CD4-positive, alpha-beta T cell treated with Interleukin-21 for 1 hour (primary cell): ENCODE measurements at places on chromosomes 1 and 21.

GRCh38 chr1:173017792-173018191 lies 32.9 kb downstream of the TNFSF18 start:
- no peak for DNase-seq

GRCh38 chr1:176102768-176103350 lies 104.2 kb downstream of the COP1 start:
- DNase-seq, result no peak

DNA sequence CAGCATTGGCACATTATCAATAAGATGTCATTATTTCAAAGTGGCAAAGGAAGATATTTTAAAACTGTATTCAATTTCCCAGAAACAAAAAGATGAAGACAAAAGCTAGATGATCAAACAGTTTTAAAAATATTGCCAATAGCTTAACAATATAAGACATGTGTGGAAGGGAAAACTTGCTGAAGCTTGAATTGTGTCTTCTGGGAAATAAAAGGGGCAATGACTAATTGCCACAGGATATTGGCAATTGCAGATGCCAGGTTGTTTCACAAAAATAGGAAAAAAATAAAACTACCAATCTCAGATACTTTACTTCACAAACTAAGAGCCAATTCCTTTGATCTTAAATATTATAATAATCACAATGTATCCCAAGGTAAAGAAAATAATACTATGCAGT lies 679.8 kb upstream of the ADAMTS5 start:
- no peak for DNase-seq

- no peak for DNase-seq
Measured at GRCh38 chr1:67713057-67713846, 28.3 kb downstream of the GADD45A start.

DNA sequence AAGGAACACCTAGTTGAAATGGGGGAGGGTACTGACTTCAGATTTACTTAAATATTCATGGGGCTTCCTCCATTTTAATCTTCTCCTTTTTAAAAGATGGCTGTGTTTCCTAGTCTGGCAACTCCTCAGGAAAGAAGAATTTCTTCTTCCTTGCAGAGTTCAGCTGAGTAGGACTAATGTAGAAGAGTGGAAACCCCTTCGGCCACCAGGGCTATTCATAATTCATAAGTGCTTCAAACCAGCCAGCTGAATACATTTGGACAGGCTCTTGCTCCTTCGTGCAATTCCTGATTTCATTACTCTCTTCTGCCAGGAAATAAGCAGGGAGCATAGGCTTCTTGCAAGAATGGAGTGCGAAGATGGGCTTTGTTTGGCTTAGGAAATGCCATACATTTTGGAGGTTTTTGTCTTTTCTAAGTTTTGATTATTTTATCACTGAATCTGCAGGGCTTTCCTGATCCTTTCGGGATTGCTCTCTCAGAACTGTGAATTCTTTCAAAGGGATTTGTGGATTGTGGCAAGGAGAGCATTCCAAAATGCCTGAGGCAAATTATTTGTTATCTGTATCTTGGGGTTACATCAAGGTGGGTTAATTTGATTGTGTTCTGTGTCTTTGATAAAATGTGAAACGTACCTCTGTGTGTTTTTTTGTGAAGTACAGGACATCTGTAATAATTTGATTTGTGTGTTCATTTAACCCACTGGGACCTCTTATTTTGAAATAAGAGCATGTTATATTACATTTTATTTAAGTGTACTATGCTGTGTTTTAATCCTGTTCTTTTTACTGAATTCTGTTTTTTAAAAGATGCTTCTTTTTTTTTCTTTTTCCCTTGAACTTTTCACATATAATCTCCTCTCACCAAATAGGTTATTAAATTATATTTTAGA lies 179.4 kb upstream of the SGIP1 start:
- no peak for DNase-seq

- DNase-seq, result peak; percentile 22
Measured at GRCh38 chr1:174726167-174726879, 273.4 kb upstream of the CACYBP start.

DNA sequence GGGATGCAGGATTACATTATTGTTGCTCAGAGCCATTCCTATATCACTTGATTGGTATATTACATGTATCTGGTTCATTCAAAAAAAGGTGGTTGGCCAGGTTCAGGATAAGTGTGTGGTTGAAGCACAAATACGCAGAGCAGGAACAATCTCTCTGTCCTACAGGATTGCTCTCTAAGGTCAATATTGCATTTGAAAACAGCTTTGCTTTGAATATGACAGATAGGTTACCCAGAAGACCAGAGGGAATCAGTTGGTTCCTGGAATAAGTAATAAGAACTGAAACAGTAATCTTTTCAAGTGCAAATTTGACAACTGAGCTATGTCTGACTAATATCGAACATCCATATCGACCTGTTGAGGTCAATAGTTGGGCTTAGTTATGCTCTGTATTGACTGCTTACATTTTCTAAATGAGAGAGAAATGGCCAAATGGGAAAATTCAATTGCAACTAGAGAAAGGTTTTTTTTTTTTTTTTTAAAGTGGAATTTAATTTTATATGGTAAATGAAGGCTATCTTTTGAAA lies 176.8 kb downstream of the ATP6V1G3 start:
- DNase-seq, result no peak

GRCh38 chr1:184911103-184911745 lies 63.1 kb downstream of the NIBAN1 start:
- no peak for DNase-seq

DNA sequence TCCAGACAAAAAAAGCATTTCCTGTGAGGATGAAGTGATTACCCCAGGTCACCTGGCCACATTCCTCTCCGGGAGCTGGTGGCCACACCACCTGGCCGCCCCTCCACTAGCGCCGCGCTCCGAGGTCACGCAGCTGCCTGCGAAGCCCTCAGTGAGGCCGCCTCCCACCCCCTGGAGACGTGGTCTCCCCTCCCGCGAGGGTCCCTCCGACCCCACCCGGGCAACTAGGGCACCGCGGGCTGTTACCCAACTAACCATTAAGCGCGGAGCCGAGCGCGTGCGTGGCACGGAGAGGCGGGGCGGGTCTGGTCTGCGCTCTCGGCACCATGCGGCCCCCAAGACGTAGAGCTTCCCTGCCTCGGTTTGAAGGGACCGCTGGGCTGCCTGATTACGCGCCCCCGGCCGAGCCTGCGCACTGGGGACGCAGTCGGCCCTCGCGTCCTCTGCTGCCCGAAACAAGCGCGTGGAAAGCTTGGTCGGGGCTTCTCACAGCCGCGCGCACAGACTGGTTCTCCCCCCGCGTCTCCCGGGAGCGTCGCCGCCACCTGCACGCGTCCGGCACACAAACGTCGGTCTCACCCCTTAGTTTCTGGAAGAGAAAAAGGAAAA lies 106.5 kb downstream of the SLC16A1 start:
- DNase-seq, result no peak

DNA sequence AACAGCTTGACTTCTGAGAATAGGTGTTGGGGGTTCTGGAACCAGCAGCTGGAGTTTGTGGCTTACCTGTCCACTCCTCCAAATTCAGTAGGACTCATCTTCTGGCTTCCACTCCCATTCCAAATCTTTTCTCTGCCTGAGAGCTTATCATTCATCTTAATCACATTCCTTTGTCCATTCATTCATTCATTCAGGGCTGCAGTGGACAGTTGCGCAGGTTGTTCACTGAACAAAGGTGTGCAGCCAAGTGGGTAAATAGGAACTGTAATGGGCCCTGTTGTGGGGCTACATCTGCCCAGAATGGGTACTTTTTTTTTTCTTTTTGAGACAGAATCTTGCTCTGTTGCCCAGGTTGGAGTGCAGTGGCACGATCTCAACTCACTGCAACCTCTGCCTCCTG lies 3.4 kb upstream of the HSPG2 start:
- DNase-seq, result no peak

GRCh38 chr21:37006486-37007291 lies at the start of gene RIPPLY3:
TSS of gene RIPPLY3 (plus strand) at chr21:37006702. CDS start at chr21:37006773, 71 bp downstream.
- peak; percentile 4 for DNase-seq

DNA sequence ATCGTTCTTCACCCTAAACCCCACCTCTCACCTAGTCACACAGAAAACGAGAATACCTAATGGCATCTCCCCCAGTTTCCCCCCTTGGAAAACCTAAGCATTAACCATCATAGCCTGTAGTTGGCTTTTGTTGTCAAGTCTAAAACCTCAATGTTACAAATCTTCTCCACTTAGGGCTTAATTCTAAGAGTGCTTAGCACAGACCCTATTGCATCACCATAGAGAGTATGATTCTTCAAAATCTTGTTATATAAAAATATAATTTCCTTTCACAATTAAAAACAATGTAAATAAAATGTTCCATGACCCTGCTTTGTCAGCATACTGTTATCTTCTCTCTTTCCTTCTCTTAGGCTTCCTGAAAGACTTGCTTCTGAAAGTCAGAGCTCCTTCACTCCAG lies 263.2 kb upstream of the RGS18 start:
- no peak for DNase-seq

- DNase-seq, result no peak
Measured at GRCh38 chr21:45365608-45366241, 39.2 kb upstream of the COL18A1 start.

DNA sequence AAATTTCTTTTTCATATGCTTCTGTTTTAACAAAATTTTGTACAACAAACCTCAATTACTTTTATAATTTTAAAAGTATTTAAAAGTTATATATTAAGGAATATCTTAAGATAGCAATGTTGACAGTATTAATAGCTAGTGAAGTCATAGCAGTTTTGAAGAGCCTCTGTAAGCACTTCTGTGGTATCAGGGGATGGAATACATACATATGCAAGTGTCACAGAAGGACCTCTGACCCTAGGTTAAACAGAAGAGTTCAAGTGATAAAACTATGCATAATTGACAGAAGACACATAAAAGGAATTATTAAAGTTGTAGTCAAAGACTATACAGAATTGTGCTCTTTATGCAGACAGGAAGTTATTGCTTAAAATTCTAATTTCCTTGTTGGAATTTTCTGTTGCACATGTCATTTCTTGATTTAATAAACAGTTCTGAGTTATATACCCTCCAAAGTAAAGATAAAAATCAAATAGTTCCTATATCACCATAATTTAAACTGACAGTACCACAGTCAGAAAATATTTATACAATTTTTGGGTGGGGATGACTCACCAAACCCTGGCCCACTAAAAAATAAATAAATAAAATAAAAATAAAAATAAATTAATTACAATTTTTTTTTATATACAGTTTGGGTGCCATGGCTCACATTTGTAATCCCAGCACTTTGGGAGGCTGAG lies 27.1 kb downstream of the IPP start:
- DNase-seq, result no peak

GRCh38 chr1:203325418-203326091 lies 20.2 kb downstream of the BTG2 start:
- no peak for DNase-seq

DNA sequence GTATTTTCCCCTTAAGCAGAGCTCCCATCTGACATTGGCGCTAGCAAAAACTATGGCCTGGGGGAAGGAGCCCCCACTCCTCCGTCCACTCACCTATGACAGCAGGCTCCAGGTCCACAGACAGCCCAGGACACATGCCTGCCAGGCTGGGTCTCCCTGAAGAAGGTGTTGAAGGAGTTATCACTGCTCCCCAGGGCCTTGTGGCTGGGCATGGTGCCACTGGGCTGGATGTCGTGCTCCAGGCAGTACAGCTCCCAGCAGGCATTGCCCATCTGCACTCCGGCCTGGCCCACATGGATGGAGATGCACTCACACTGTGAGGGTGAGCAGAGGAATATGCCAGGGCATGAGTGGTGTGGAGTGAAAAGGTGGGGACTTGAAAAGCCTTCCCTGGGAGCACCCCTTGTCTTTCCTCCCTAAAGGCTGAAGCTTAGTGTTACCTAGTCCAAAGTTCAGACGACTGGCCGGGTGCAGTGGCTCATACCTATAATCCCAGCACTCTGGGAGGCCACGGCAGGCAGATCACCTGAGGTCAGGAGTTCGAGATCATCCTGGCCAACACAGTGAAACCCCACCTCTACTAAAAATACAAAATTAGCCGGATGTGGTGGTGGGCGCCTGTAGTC lies 30.0 kb downstream of the RABIF start:
- no peak for DNase-seq
